Daoy (cell line): ENCODE measurements at places on chromosomes 16 and 17.

DNA sequence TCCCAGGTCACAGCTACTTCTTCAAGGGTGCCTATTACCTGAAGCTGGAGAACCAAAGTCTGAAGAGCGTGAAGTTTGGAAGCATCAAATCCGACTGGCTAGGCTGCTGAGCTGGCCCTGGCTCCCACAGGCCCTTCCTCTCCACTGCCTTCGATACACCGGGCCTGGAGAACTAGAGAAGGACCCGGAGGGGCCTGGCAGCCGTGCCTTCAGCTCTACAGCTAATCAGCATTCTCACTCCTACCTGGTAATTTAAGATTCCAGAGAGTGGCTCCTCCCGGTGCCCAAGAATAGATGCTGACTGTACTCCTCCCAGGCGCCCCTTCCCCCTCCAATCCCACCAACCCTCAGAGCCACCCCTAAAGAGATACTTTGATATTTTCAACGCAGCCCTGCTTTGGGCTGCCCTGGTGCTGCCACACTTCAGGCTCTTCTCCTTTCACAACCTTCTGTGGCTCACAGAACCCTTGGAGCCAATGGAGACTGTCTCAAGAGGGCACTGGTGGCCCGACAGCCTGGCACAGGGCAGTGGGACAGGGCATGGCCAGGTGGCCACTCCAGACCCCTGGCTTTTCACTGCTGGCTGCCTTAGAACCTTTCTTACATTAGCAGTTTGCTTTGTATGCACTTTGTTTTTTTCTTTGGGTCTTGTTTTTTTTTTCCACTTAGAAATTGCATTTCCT, 3.4 kb upstream of the LPCAT2 start:
- DNase-seq, result no peak

DNA sequence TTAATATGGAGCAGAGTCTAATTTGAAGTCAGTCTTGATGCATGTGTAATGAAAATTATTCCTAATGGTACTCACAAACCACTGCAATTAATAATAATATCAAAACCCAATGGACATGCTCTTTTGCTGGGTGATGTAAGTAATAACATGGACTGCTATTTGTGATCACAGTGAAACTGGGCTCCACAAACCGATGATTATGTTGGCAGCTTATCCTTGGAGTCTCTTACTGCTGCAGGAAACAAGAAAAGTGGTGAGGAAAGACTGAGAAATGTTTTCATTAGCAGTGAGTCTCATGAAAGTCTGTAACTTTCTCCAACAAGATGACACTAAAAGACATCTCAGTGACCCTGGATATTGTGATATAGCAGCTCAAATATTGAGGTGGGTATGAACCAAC, 45.2 kb downstream of the TMEM100 start:
- no peak for DNase-seq

- DNase-seq, result no peak
Measured at GRCh38 chr17:81921537-81921862, 3.5 kb upstream of the SIRT7 start.

DNA sequence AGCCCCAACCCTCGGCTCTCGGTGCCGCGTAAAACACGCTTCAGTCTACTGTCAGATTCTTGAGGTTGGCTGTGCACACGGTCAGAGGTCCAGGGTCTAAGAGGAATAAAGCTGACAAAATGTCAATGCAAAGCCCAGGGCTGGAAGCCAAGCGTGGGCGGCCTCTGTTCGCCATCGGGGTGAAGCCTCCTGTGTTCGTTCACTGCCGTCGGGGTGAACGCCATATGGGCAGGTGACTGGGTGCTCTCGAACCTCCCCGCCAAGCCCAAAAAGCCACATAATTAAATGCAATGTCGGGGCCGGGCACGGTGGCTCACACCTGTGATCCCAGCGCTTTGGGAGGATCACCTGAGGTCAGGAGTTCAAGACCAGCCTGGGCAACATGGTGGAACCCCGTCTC, 44.6 kb downstream of the MRM3 start:
- DNase-seq, result no peak

DNA sequence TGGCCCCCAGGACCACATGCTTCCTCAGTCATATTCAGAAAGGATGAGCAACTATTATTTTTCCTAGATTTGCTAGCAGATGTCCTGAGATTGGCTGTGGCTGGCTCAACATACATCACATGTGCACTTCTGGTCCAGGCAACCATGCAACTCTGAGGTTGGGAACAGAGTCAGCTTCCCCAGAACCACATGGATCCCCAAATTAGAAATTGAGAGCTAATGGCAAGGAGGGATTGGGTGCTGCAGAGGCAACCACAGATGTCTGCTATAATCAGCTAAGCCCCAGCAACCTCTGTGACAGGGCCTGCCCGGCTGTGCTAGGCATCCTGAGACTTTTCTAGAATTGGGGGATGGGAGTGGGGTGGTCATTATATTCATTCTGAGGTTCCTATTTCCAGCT, 33.8 kb upstream of the CLEC18A start:
- no peak for DNase-seq

- DNase-seq, result no peak
Measured at GRCh38 chr17:75521290-75521689, 4.2 kb upstream of the LLGL2 start.

GRCh38 chr17:72575542-72576233, 454.9 kb downstream of the SOX9 start:
- no peak for DNase-seq

- no peak for DNase-seq
Measured at GRCh38 chr16:22864375-22864774, 50.4 kb downstream of the HS3ST2 start.

DNA sequence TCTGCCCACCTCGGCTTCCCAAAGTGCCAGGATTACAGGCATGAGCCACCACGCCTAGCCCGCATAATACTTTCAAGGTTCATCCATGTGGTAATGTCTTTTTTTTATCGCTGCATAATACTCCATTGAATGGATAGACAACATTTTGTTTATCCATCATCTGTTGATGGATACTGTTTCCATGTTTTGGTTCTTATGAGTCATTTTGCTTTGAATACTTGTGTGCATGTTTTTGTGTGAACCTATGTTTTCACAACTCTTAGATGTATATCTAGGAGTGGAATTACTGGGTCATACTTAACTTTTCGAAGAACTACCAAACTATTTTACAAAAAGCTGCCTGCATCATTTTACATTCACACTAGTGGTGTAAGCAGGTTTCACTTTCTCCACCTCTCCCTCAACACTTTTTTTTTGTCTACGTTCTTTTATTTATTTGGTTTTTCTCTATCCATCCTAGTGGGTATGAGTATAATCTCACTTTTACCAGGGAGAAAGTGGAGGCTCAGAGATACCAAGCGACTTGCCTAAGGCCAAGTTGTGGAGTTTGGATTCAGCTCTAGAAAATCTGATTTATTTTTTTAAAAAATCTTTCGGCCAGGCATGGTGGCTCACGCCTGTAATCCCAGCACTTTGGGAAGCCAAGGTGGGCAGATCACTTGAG, 151.2 kb downstream of the CMIP start:
- no peak for DNase-seq

- peak; percentile 90 for DNase-seq
Measured at GRCh38 chr17:50547035-50547735, at the start of gene SPATA20. Gene SPATA20, plus strand, starts transcription at chr17:50547174. Its CDS starts 35 bp downstream, at chr17:50547209.

GRCh38 chr16:68921637-68922036, 78.3 kb downstream of the TANGO6 start:
- peak; percentile 86 for DNase-seq

DNA sequence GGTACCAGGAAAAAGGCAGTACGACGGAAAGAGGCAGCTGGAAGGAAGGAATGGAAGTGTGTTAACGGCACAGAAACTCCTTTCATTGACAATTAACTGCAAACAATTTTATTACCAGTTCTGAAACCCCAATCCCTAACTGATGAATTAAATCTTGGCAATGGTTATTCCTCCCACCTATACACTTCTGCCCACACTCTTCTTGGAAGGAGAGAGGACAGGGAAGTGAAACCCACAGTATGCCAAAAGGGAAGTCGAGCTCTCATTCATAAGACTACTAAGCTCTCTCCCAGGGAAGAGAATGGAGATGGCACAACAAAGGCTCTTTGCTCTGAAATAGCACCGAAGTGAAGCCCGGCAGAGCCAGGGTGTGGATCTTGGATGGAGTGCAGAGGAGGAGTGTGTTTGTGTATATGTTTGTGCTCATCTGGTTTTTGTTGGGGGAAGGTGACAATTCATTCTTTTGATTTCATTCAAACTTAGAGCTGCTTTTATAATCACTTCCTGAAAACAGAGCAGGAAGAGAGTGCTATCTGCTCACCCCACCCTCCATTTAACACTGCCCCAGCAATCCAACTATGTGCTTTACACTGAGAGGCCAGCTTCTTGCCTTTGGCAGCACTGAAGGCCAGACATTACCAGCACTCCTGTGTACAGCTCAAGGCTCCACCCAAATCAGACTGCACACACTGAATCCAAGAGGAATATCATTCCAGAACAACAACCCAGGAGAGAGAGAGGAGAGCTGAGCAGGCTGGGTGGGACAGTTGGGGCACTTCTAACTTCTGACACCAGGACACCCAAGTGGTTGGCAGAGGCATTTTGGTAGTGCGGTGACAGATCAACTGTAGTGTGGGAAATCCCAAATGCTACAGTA, 68.7 kb downstream of the HIC1 start:
- no peak for DNase-seq

DNA sequence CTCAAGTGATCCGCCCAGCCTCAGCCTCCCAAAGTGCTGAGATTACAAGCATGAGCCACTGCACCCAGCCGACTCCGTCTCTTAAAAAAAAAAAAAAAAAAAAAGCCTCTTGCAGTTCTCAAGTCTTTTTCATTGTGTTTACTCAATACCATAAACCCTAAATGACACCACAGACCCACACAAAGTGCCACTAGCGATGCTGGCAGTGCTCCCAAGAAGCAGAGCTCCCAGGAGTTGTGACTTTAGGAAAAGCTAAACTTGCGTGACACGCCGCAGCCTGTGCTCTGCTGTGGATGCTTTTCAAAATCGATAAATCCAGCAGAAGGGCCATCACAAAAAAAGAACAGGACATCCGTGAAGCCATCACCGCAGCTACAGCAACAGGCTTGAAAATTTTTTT, 114.7 kb downstream of the ANKRD11 start:
- DNase-seq, result no peak

DNA sequence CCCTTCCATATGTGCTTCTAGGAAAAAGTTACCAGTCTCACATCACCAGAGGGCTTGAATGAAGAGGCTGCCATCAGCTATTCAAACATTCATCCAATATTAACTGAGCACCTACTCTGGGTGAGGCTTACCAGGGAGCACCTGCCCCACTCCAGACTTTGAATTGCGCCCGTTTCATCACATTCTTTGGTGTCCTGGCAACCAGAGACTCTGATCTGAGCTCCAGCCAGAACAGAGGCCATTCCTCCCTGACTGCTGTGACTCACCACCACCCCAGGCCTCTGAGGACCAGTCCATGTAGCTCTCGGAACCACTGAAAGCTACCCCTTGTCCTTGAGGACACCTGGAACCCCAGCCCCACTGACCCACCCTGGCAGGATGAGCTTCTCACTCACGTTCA, at the start of gene C16orf96:
Gene C16orf96 (plus strand): TSS at position 229 of the 400 bp plus-strand sequence. CDS start 150 bp downstream, at position 379.
- DNase-seq, result no peak
